Suprapubic skin (tissue), 4 donors: ENCODE measurements at places on chromosomes 5 and 9. TPM values are rescaled to one million over a fixed set of nuclear protein-coding genes. Genes with fewer than 3 reads are reported as not detected.
A peak's percentile ranks its signal among the peaks of the same experiment; 100 is the strongest.

The SLC45A2 gene
- 1.7 TPM for total RNA-seq

- DNase-seq: no peak
Measured at GRCh38 chr9:116760636-116761035, 73.5 kb downstream of the TRIM32 start.

DNA sequence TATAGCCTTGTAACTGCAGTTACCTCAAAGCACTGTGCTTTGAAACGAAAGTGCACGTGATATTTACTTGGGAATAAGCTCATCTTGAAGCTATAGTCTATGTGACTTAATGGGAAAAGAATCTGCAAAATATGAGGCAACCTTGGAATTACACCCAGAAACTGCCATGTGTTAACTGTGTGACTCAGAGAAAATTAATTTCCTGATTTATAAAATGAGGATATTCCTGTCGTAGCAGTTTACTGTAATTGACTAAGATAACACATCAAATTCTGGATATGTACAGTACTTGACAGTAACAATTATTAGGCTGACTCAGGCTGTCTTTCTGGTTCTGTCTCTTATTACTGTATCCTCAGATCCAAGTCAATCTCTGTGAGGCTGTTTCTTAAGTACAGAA, 1079.9 kb upstream of the ACO1 start:
- no peak for DNase-seq

- no peak for DNase-seq
Measured at GRCh38 chr5:22460189-22460588, 393.0 kb downstream of the CDH12 start.

DNA sequence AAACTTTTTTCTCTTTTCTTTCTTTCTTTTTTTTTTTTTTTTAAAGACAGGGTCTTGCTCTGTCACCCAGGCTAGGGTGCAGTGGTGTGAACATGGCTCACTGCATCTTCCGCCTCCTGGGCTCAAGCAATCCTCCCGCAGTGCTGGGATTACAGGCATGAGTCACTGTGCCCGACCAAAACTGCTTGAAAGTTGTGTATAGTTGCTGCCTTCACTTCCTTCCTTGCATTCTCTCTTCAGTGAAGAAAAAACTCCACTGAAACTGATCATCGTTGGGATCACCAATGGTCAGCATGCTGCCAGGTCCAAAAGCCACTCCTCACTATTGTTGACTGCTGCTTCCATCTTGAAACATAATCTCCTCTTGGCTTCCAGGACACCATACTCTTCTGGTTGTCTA, 66.6 kb upstream of the CTNNA1 start:
- no peak for DNase-seq

The SLC25A2 gene
- total RNA-seq: 0.57 TPM

The BARX1 gene
- not detected for total RNA-seq

DNA sequence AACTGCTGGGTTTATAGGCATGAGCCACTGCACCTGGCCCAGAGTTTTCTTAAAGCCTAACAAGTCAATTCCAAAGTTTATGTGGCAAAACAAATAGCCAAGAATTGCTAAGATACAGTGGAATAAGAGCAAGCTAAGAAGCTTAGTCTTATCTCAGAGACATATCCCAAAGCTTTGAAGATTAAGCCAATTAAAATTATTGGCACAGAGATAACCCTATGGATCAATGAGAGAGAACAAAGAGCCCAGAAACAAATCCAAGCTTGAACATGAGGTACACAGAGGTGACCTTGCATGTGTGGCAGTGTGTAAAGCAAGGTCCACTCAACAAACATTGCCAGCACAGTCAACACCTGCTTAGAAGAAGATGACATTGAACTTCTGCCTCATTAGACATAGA, 13.3 kb downstream of the BTNL3 start:
- DNase-seq: no peak

- DNase-seq: no peak
Measured at GRCh38 chr9:21683484-21684175, 118.8 kb upstream of the MTAP start.

GRCh38 chr5:133373121-133373870, 239.0 kb downstream of the FSTL4 start:
- peak; percentile 69 for DNase-seq

GRCh38 chr5:44486591-44486990, 97.4 kb upstream of the FGF10 start:
- no peak for DNase-seq

GRCh38 chr9:79975621-79976256, 404.0 kb downstream of the TLE4 start:
- DNase-seq: no peak

The GRXCR2 gene
- total RNA-seq: 0.47 TPM
